NCI-H460 (cell line): ENCODE measurements at places on chromosomes 4 and X. TPM values are rescaled to one million over a fixed set of nuclear protein-coding genes. Genes with fewer than 3 reads are reported as not detected.

Gene SSX1
- not detected in 2 replicates for total RNA-seq

Gene HSFX1
- total RNA-seq = 0.20 TPM in 1 of 2 replicates, not detected in the other

Gene SOD3
- total RNA-seq = not detected in 2 replicates

Gene ATRX
- total RNA-seq = 46.0 and 60.4 TPM in 2 replicates

Gene UPF3B
- total RNA-seq = 6.6 and 11.6 TPM in 2 replicates

Gene TRPC3
- total RNA-seq = 0.02 TPM in 1 of 2 replicates, not detected in the other

Gene GAGE2A
- total RNA-seq = not detected in 2 replicates

Gene DUSP9
- 1.8 and 2.2 TPM in 2 replicates for total RNA-seq

Gene SLC2A9
- total RNA-seq = not detected in 2 replicates

Gene TRIM75
- not detected in 2 replicates for total RNA-seq

Gene F8A2
- total RNA-seq = not detected in 2 replicates

Gene GPR34
- total RNA-seq = 0.17 and 0.32 TPM in 2 replicates

Gene POU4F2
- not detected in 2 replicates for total RNA-seq

Gene TENM3
- 13.5 and 13.8 TPM in 2 replicates for total RNA-seq

Gene NCAPG
- 44.1 and 44.2 TPM in 2 replicates for total RNA-seq

Gene DCAF8L2
- total RNA-seq = not detected in 2 replicates

Gene EGFL6
- total RNA-seq = not detected in 2 replicates

Gene GJB1
- not detected in 2 replicates for total RNA-seq
